ENCODE measurements at places on chromosomes 1 and 21.

DNA sequence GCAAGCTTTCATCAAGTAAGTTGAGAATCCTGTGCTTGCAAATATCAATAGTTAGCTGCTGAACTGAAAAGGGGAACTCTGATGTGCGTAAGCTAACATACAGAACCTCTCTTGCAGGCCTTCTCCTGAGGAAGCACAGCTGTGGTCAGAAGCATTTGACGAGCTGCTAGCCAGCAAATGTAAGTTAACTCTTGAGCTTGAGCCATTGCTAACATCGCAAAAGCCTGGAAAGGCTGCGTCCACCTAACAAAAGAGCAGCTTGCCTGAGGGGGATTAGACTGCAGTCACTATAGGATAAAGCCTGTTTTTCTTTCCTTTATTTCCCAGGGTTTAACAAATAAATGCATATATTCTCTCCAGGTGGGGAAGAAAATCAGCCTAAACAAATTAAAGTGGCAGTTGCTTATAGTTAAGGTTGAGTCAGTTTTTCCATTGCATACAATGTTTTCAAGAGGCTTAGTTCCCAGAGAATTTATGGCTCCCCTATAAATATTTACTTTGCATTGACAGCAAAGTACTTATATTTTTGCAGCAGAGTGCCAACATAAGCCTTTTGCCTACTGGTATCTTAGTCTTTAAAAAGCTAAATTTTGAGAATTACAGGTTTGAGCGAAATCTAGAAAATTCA lies 1.5 kb downstream of the RGS2 start:
- no peak for DNase-seq

GRCh38 chr1:3992103-3992556 lies 92.1 kb upstream of the C1orf174 start:
- no peak for DNase-seq

GRCh38 chr1:31657020-31657804 lies 12.5 kb upstream of the PEF1 start:
- no peak for DNase-seq

DNA sequence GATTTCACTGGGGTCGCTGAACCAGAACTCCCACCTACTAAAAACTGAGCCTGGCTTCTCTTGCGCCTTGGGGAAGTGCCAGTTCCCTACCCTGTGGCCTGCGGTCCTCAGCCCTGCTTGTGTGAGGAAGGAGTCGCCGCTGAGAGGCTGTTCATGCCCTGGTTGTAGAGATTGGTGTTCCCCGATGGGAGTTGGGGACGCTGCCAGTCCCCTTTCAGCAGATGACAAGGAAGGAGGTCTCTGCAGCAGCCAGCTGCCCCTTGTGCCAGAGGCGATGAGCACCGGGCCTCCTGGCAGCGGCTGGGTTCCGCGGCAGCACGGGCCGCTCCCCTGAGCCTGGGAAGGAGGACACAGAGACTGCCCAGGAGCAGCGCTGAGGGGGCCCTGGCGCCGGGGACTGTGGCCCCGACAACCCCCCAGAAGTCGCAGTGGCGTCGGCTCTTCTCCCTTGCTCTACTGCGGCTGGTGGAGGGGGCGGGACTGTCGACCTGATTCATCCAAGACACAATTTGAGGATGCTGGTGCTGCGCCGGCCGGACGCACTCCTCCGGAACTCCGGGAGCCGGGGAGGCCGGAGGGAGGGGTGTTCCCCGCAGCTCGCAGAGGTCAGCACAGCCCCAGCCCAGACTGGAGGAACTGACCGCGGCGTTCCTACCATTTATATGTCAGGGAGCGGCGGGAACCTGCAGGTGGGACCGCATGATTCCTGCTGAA lies 12.0 kb upstream of the ADORA3 start:
- no peak for DNase-seq

GRCh38 chr1:227915564-227916553 lies 31.9 kb downstream of the WNT9A start:
- DNase-seq: no peak

DNA sequence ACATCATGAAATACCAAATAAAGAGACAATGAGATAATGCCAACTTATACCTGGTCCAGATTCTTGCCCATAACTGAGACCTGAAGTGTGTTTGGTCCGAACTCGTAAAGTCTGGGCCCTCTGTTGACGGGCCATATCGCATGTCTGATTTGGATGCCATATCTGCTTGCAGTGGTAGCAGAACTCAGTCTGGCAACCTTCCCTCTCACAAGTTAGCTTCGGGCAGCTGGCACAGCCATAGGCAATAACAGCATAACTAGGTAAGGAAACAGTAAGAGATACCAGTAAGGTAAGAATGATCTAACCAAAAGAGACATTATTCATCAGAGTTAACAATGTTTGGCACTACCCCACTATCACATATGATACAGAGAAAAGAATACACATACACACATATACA lies 15.1 kb downstream of the RNF19B start:
- no peak for DNase-seq

DNA sequence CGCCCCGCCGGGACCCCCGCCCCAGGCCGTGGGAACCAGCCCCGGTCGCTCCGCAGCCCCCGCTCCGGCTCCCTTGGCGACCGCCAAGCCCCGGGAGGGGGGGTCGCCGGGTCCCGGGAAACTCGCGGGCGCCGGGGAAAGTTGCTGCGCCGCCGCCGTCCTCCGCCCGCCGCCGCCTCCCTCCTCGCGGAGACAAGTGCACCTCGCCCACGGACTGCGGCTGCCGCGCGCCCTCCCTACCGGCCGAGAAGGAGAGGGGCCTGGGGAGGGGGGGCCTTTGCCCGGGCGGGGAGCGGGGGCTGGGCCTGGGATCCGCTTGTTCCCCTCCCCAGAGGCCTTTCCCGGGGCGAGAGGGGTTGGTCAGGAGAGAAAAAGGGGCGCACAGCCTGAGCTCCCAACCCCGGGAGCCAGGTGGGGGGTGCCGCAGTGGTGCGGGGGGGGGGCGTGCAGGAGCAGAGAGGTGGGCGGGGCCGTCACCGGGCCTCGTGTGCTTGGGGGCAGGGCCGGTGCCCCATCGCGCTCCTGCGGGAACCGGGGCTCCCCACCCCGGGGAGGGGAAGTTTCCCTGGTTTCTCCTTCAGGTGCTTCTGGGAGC lies 592 bp downstream of the AGRN start:
- no peak for DNase-seq

DNA sequence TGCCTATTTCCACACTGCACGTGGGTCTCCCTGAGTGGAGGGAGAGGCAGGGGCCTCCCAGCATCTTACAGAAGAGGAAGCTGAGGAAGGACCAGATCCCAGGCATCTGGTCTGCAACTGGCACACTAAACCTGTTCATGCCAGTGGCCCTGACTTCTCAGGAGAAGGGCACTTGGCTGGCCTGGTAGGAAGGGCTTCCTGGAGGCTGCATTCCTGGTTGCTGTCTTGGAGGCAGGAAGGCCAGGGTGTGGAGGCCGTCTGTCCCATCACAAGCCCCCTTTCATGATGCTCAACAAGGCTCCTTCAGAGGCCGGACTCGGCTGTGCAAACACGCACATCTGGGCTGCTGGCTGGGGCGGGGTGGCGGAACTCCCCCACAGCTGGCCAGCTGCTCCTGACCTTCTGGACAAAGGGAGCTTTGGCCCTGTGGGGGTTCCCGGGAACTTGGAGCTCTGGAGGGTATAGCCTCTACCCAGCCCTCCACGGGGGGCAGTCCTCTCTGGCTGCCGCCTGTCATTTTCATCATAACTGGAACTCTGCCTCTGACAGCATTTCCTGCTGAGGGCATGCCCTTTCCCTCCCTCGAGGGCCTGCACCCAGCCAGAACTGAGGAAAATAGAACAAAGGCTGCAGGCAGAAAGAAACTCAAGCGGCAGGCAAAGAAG lies 39.2 kb upstream of the POU3F1 start:
- DNase-seq: no peak

GRCh38 chr1:119808491-119808890 lies 2.8 kb downstream of the REG4 start:
- DNase-seq: no peak

DNA sequence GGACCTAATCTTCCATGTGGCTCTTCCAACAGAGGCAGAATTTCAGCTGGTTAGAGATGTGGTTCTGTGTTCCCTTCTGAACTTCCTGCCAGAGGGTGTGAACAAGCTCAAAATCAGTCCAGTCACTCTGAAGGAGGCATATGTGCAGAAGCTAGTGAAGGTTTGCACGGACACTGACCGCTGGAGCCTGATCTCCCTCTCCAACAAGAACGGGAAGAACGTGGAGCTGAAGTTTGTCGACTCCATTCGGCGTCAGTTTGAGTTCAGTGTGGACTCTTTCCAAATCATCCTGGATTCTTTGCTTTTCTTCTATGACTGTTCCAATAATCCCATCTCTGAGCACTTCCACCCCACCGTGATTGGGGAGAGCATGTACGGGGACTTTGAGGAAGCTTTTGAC lies 17.3 kb downstream of the TENT5C start:
- DNase-seq: no peak

DNA sequence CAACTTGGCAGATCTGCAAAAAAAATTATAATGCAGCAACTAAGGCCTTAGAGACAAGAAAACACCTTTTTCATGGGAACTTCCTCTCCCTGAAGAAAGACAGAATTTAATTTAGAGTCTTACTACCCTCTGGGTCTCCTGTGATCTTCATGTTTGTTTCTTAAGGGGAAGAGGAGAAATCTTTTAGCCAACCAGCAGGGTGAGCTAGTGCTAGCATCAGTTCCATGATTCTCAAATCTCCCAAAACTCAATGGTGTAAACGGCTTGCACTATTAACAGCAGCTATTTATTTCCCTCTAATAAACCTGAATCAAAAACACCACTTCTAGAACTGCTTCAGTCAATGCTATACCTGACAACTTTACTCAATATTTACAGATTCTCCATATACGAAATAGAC lies 3.8 kb downstream of the ZNF644 start:
- no peak for DNase-seq

- DNase-seq: no peak
Measured at GRCh38 chr1:111600886-111601386, 18.7 kb upstream of the RAP1A start.

GRCh38 chr1:92483610-92484471 lies 2.9 kb downstream of the GFI1 start:
- no peak for DNase-seq

GRCh38 chr1:232508130-232508701 lies 121.7 kb downstream of the SIPA1L2 start:
- no peak for DNase-seq

- DNase-seq: no peak
Measured at GRCh38 chr1:117359561-117360289, 7.5 kb upstream of the MAN1A2 start.

DNA sequence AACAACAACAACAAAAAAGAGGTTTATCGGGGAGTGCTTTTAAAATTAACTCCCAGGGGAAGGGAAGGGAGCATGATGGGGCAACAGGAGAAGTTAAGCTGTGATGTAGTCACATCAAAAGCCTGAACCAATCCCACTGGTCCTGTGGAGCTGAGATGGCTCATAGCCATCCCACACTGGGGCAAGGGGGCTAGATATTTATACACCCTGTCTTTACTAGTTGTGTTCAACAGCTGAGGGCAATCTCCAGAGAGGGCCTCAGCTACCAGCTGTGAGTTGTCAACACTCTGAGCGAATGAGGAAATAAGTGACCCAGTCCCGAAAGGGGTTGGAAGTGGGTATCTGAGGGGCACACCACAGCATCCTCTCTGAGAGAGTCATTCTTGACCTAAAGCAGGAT lies 31.0 kb upstream of the CREG1 start:
- DNase-seq: no peak

DNA sequence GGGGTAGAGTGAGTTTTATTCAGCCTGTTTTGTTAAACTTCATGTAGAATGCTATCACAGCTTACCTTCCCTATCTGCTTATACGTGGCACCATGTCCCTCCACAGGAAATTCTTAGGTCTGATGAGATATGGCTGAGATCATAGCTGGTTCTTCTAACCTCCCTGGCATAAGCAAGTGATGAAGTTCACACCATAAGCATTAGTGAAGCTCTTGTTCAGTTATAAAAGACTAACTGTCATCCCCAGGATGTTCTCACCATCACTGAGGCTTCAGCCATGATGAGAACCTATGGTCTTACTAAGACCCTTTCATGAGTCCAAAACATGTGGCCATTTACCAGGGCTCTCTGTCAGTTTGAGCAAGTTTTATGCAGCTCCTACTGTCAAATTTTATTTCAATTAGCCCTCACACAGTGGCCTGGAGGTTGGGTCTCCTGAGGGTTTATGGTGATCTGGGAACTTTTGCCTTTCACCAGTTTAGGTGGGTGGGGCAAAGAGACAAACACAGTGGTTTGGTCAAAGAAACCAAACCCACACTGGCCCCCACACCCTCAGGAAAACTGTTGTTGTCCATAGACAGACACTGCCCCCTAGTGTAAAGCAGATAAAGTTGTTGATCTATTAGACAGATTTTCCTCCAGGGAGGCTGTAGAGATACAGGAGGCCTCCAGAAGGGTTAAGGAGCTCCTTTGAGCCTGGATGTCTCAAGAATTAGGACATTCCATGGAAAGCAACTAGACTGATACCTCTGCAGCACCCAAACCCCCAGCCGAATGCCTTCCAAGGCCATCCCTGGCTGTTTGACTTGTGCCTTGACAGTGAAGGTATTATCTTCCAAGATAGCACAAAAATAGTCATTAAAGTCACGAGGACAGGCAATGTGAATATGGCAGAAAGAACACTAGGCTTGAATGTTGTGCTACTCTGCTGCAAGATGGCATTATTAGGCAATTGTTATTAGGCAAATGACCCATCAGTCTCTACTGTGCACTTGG lies 5.0 kb downstream of the SLC22A15 start:
- no peak for DNase-seq

- no peak for DNase-seq
Measured at GRCh38 chr1:38175121-38175520, 128.5 kb upstream of the POU3F1 start.

- DNase-seq: no peak
Measured at GRCh38 chr1:161970633-161971032, 53.0 kb downstream of the OLFML2B start.

DNA sequence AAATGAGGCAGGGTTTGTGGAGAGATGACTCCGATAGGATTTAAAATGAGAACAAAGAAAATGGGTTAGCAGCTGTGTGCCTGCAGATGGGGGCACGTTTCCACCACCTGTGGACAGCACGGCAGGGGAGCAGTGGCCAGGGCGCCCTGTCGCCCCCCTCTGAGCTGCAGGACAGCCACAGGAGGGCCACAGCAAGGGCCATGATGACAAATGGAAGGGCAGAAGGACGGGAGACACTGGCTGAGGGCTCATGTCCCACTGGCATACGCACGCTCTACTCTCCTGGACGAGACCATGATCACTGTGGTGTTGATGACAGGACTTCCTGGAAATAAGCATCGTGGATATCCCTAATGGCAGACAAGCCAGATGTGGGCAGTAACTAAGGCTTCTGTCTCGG lies 241.0 kb downstream of the SDCCAG8 start:
- DNase-seq: no peak

DNA sequence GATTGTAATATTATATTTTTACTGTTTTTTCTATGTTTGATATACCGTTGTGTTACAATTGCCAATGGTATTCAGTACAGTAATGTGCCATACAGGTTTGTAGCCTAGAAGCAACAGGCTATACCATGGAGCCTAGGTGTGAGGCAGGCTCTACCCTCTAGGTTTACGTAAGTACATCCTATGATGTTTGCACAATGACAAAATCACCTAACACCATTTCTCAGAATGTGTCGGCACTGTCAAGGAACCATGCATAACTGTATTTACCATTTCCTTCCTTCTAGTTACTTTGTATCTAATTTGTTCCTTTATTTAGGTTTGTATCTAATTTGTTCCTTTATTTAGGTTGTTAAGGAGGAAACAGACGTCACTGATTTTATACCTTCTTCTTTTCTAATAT lies 9.9 kb downstream of the NPHP4 start:
- DNase-seq: no peak

- no peak for DNase-seq
Measured at GRCh38 chr1:206921772-206922265, at the start of gene FCMR. Gene FCMR (minus strand): TSS chr1:206921941. CDS start chr1:206921854, 87 bp downstream.

GRCh38 chr1:109295712-109296415 lies 10.9 kb downstream of the MYBPHL start:
- DNase-seq: no peak

Measured in kidney epithelial cell (primary cell).